ENCODE measurements at places on chromosomes 13 and 19.

DNA sequence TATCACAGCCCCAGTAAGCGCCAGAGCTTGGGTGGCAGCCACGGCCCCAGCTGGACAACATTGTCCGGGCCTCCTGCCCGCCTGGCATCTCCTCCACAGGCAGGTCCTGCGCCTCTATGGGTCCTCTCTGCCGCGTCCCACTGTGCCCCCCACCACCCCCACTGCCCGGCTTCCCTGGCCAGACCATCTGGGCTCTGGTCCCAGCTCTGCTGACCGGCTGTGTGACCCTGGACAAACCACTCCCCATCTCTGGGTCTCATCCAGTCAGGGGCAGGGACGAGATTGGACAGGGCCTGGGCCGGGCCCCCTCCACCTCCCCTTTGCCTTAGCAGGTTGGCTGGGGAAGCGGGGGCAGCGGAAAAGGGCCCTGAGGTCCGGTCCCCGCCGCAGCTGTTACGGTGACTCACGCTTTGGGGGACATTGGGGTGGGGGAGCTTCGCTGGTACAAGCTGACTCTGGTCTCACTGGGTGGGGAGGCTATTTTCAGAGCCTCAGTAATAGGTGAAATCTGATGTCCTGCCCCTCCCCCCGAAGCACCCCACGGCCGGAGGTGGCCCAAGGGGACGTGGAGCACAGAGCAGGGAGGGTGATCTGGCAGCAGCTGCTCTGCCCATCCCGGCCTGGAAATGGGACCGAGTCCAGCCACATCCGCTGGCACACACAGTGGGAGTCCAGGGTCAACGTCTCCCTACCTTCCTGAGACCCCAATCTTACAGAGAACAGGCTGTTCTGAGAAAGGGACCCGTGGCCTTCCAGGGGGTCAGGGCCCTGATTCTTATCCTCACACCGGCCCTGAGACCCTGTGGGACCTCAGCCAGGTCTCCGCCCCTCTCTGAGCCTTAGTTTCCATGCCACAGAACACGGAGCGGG, 9.1 kb downstream of the NFIC start:
- no peak for DNase-seq

DNA sequence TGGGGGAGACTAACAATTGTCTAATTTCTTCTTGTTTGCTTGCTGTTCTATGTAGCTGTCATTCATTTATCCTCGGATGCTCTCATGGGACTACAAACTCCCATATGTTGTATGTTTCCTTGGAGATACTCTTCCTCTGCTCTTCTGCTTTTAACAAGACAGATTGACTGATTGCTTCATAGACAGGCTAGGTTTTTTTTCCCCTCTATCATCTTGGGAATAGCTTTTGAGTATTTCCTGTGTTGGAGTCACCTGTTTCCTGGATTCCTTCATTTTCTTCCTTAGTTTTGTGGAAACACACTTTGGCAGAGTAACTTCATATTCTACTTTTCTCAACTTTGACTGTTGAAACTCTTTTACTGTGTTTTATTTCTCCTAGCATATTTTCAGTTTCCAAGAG, 27.6 kb downstream of the EDNRB start:
- no peak for DNase-seq

- no peak for DNase-seq
These were observed 4.5 kb upstream of the B3GNT8 start for GRCh38 chr19:41431426-41432386.

- no peak for DNase-seq
These were observed 104.6 kb upstream of the RAP2A start for GRCh38 chr13:97329331-97329730.

GRCh38 chr13:76023652-76024051, 387.5 kb downstream of the LMO7 start:
- no peak for DNase-seq

- DNase-seq = no peak
These were observed 7.0 kb downstream of the DNAJB1 start for GRCh38 chr19:14511229-14511593.

DNA sequence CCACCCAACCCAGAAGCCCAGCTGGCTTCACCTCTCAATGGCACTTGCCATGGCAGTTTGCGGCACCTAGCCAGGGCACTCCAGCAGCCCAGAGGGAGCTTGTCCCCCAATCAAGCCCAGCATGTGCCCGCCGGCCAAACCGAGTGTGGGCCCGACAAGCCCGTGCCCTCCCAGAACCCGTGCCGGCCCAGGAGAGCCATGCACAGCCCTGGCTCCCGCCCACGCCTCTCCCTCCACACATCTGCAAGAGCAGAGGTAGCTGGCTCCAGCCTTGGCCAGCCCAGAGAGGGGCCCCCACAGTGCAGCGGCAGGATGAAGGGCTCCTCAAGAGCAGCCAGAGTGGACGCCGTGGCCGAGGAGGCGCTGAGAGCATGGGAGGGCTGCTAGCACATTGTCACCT, 2278.0 kb upstream of the PCDH20 start:
- DNase-seq = no peak

DNA sequence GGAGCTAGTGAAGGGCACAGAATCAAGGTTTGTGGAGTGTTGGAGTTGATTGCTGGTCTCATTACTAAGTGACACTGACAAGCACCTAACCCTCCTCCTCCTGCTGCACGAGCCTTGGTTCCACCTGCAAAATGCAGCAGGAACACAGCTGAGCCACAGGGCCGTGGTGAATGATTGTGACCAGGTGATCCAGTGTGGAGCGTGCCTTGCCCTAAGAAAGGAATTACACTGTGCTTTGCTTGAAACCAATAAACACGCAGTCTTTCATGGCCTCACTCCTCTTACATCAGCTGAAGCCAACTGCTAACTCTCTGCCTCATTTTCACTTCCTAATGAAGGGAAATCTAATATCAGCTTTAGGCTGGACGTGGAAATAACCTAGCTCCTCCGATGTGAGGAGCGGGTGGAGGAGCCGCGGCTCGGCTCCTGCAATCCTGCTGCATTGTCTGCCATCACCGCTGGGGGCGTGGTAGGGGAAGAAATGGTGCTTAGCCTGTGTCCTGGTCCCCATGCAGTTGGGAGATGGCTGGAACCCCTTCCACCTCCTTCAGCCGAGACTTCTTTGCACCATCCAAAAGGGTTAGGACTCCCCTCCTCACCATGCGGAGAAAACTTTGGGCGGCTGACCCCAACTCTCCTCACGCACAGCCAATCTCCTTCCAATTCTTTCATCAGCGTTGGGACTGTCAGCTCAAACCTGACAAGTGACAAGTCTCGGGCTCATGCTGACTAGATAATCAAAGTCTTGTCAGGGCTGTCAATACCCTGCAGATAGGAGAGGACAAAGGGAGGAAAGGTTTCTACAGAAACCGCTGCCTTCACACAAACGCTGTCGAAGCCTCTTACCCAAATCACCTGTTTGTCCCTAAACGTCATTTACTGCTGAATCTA, 427.9 kb downstream of the ZNF536 start:
- DNase-seq = peak; percentile 27

All from stimulated activated CD4-positive, alpha-beta T cell treated with anti-CD3 and anti-CD28 coated beads, TNF-alpha, amount 100 ng/mL, for 24 hours (primary cell).